ENCODE measurements at places on chromosomes 1 and 21. TPM values are rescaled to one million over a fixed set of nuclear protein-coding genes. Genes with fewer than 3 reads are reported as not detected.

DNA sequence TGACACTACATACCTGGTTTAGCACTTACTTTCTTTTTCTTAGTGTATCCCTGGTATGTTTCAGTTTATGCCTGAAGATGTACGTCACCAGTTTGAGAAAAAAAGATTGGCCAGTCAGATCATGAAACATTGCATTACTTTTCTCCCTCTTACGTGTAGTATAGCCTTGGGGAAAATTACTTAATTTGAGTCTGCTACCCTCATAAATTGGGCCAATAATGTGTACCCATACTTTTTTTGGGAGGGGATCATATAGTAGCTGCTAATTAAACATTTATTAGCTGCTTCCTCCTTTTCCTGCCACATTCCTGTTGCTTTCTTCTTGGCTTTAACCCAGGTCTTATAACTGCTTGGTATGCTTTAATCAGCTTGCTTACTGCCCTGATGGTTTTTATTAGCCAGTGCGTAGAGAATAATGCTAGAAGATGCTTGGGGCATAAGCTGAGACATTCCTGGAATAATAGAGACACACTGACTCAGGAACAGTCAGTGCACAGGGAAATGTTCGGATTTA is 32.1 kb downstream of the RABGAP1L start:
- no peak for DNase-seq
- no peaks in the 10 kb centered on the region for H3K27me3 ChIP-seq
- H3K36me3 ChIP-seq, result no peaks in the 10 kb centered on the region
- H3K4me1 ChIP-seq, result peaks cover 10% of the 10 kb centered on the region
- H3K27ac ChIP-seq, result no peak overlapping the region

Gene C1orf146
- not detected for total RNA-seq

Gene CELA3A
- total RNA-seq, result not detected

Gene CRTC2
- 7.8 TPM for total RNA-seq

DNA sequence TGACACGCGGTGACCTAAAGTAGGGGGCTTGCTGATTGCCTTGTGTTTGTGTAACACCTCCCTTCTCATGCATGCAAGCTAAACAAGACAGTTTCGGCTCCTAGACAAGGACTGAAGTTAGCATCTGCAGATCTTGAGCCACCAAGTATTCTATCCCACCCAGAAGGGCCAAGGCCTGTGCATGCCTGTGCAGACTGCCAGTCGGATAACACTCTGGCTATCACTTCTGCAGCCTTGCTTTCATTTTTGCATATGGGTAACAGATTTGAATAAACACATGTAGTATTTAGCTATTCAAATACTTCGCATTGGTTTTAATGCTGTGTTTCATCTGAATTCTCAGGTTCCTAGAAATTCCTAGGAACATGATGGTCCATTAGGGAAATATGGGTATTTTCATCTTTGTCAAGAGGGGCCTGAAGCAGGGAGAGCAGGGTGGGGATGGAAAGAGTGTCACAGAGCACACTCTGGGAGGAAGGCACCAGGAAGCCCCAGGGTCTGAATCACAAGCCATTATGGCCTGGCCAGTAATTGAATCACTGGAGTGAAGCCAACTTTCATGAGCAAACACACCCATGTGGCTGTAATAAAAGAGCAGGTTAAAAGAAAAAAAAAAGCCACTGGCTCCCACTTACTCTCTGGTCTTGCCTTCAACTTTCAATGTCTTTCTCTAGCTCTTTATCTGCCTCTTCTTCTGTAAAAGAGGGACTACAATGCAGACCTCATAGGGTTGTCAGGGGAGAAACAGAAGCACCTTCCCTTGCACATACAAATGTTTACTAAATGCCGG is 28.3 kb downstream of the GADD45A start:
- H3K27ac ChIP-seq, result peak overlapping the region; percentile 63
- peaks cover 30% of the 10 kb centered on the region for H3K4me1 ChIP-seq
- no peak overlapping the region for H3K4me3 ChIP-seq
- no peak for DNase-seq
- H3K36me3 ChIP-seq, result no peaks in the 10 kb centered on the region

DNA sequence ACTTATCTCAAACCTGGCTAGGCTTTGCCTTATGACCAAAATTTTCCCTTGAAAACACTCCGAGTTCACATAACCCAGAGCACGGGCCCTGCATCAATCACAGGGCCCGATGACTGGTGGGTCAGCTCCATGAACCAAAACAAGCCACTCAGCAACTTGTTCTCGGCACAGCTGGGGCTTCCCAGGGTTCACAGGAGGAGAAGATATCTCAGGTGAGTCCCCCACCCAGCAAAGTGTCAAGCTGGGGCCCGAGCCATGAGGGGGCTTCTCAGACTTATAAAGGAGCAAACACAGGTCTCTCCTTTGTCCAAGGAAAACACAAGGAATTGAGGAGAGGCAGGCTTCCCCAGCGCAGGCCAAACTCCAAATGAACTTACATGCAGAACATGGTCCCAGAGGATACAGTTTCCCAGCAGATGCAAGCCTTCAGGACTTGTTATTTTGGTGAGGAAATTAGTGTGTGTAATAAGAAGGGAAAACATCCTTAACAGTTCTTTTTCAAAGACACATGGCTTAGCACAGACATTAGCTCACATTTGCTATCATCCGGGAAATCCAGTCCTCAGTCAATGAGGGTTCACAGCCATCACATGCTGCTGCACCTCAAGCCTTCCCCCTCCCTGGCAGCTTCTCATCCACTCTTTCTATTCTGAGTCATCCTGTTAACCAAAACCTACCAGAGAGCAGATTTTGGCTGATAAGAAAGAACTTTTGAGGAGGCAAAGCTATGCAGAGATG is 98.1 kb upstream of the NFIA start:
- no peaks in the 10 kb centered on the region for H3K27me3 ChIP-seq
- no peaks in the 10 kb centered on the region for H3K36me3 ChIP-seq
- no peak overlapping the region for H3K4me3 ChIP-seq
- peaks cover 21% of the 10 kb centered on the region for H3K4me1 ChIP-seq

Gene HHIPL2
- not detected for total RNA-seq

DNA sequence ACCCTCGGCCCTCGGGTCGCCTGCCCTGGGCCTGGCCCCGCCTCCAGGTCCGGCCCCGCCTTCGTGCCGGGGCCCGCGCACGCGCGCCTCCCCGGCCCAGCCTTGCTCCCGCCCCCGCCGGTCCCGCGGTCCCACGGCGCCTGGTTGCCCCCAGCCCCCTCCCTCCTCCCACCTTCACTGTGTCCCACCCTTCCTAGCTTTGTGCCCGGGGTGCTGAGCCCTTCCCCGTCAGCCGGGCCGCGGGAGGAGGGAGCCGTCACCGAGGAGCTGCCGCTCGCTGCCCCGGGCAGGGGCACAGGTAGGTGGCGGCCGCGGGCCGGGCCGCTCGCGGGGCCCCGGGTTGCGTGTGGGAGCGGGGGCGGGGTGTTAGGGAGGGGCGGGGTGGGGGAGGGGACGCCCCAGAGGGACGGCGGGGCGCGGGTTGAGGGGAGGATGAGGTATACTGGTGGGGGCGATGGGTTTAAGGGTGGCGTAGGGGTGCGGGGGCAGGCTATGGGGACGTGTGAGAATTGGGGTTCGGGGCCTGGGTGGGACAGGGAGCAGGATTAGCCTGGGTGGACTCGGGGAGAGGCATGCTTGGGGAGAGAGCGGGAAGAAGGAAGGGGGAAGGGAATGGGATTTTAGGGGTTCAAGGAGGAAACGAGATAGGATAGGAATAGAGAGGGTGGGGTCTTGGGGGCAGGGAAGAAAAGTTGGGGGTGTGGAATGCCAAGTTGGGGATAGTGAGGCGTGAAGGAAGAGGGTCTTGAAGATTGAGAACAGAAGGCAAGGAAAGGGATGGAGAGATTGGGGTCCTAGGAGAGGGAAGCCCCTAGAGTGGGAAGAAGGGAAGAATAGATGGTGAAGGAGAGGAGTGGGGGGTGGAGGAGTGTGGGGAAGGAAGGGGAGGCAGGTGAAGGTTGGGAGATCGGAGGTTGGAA is at the start of gene LRRC42:
Gene LRRC42 (plus strand): TSS at position 99 of the 920 bp plus-strand sequence. CDS start 5,650 bp downstream, outside the sequence.
- H3K4me3 ChIP-seq, result peak within 1 kb of the TSS; percentile 81
- peak within 1 kb of the TSS; percentile 95 for H3K27ac ChIP-seq
- no peak for DNase-seq
- H3K4me1 ChIP-seq, result peaks cover 14% of the 10 kb centered on the region

- DNase-seq, result no peak
- H3K27ac ChIP-seq, result no peak overlapping the region
- no peaks in the 10 kb centered on the region for H3K27me3 ChIP-seq
- peaks cover 20% of the 10 kb centered on the region for H3K4me1 ChIP-seq
Measured at GRCh38 chr1:212438831-212439237, 6.1 kb downstream of the NENF start.

DNA sequence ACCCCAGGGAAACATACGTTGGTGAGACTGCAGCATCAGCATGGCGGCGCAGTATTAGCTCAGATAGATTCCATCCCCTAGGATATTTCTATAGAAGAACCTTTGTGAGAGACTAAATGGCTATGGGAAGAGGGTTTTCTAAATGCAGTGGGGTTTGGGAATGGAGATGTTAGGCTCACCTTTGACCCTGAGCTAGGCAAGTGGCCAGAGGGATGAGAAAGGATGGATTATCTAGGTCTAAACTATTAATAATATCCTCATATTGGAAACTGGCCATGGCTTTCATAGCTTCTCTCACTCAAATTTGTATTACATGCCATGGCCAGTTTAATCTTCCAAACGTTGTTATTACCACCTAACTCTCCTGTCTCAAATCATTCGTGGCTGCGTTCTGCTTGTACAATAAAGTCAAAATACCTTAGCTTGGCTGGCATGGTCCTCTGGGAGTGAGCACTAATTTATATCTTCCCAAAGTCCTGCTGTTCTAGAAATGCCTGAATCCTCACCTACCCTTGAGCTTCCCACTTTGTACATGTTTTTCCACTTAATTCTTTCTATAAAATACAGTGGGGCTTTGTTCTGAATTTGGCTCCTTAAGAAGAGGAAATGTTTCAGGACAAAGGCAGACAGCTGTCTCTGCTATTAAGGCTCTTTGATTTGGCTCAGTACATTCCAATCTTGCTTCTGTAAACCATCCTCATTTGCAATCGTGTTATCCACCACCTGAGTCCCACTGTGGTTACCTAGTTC is 31.0 kb upstream of the COG2 start:
- no peak overlapping the region for H3K27ac ChIP-seq
- no peak overlapping the region for H3K4me3 ChIP-seq
- no peaks in the 10 kb centered on the region for H3K36me3 ChIP-seq
- DNase-seq, result no peak
- H3K27me3 ChIP-seq, result no peaks in the 10 kb centered on the region

Gene IL10RB
- 35.5 TPM for total RNA-seq

GRCh38 chr1:30881319-30882181 is 27.0 kb downstream of the SDC3 start:
- H3K4me3 ChIP-seq, result no peak overlapping the region
- no peaks in the 10 kb centered on the region for H3K36me3 ChIP-seq
- H3K27ac ChIP-seq, result no peak overlapping the region
- H3K4me1 ChIP-seq, result peaks cover 51% of the 10 kb centered on the region
- no peaks in the 10 kb centered on the region for H3K27me3 ChIP-seq

- H3K36me3 ChIP-seq, result no peaks in the 10 kb centered on the region
- DNase-seq, result no peak
- H3K27ac ChIP-seq, result no peak overlapping the region
- H3K27me3 ChIP-seq, result no peaks in the 10 kb centered on the region
- H3K4me1 ChIP-seq, result no peaks in the 10 kb centered on the region
Measured at GRCh38 chr1:198496216-198497143, 44.0 kb downstream of the ATP6V1G3 start.

DNA sequence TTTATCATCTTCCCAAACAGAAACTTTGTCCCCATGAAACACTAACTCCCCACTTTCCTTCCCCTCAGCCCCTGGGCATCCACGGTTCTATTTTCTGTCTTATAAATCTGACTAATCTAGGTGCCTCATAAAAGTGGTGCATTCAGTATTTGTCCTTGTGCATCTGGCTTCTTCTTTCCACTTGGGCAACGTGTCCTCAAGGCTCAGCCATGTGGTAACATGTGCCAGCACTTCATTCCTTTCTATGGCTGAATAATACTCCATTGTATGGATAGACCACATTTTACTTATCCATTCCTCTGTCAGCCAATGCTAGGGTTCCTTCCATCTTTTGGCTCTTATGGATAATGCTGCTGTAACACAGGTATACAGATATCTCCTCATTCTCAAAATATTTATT is 305.0 kb upstream of the RUNX1 start:
- no peaks in the 10 kb centered on the region for H3K36me3 ChIP-seq
- H3K4me3 ChIP-seq, result no peak overlapping the region
- DNase-seq, result no peak
- H3K27me3 ChIP-seq, result no peaks in the 10 kb centered on the region
- no peak overlapping the region for H3K27ac ChIP-seq
- peaks cover 17% of the 10 kb centered on the region for H3K4me1 ChIP-seq

- H3K27ac ChIP-seq, result no peak overlapping the region
- no peaks in the 10 kb centered on the region for H3K36me3 ChIP-seq
- H3K4me3 ChIP-seq, result no peak overlapping the region
- peaks cover 55% of the 10 kb centered on the region for H3K27me3 ChIP-seq
Measured at GRCh38 chr21:42250422-42251403, 31.8 kb downstream of the ABCG1 start.

DNA sequence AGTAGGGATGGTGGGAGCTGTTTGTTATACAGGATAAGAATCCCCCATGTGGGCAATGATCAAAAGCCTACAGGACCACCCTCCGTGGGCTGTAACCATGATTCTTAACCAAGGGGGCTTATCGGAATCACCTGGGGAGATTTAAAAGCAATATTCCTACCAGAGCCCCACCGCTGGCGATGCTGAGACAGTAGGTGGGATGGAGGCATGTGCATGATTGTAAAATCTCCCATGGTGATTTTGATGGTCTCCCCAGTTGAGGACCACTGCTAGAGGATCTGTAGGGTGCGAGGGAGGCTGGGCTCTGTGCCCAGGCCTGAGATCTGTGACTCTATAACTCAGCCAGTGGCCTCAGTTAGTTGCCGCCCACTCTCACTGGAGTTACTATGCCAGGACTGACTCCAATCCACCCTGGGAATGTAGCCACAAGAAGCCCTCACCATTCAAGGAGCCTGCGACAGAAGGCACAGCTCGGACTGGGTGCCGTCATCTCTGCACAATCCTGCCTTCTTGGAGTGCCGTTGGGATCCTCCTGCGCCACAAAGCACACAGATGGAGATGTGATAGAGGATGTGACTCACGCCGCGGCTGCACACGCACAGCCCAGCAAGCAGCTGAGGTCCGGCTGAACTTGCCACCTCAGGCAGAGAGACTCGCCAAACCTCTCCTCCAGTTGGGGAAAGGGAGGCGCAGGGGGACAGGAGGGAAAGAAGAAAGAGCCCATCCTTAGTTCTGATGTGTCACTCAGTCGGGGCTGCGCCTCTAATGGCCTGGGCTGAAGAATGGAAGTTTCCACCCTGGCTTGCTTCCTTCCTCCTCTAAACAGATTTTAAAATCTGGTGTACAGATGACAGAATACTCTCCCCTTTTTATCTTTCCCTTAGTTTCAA is 26.5 kb downstream of the AKNAD1 start:
- DNase-seq, result no peak
- peak overlapping the region; percentile 21 for H3K4me3 ChIP-seq
- no peaks in the 10 kb centered on the region for H3K27me3 ChIP-seq

Gene UTP25
- 13.5 TPM for total RNA-seq

- no peak overlapping the region for H3K4me3 ChIP-seq
- no peak overlapping the region for H3K27ac ChIP-seq
- DNase-seq, result no peak
- peaks cover 11% of the 10 kb centered on the region for H3K4me1 ChIP-seq
Measured at GRCh38 chr21:25457411-25457810, 149.9 kb downstream of the MRPL39 start.

Measured in esophagus squamous epithelium (tissue), 5 donors.